ENCODE measurements at places on chromosomes 2 and 18. TPM values are rescaled to one million over a fixed set of nuclear protein-coding genes. Genes with fewer than 3 reads are reported as not detected.

GRCh38 chr2:202375609-202376408, at the start of gene BMPR2:
Gene BMPR2 (plus strand): TSS chr2:202376327. CDS start chr2:202377475, 1,148 bp downstream.
- peak; percentile 94 for DNase-seq

- DNase-seq, result no peak
Measured at GRCh38 chr2:15719566-15720313, 128.1 kb downstream of the DDX1 start.

GRCh38 chr18:57107140-57107832, 39.6 kb upstream of the BOD1L2 start:
- DNase-seq, result peak; percentile 48

IL18R1 gene
- 2.9 TPM for polyA plus RNA-seq

RIT2 gene
- polyA plus RNA-seq, result not detected

Data from endothelial cell of umbilical vein (primary cell).